ENCODE measurements at places on chromosomes 3 and 15.

DNA sequence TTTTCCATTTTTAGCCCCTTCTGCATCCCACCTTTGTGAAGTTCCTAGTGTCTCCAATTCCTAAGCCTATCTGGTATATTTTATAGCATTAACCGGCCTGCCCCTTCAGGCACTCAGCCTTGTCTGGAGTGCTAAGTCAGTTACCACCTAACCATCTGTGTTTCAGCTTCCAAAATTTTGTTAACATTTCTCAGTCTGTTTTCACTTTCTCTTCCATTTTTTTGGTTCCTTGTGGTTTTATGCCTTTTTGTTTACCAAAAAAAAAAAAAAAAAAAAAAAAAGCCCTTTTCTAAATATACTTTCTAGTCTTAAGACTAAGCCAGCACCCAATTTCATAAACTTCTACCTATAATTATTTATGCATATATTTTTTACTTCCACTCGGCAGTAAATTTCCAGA lies 92.4 kb downstream of the CSNK1G1 start:
- DNase-seq: no peak

GRCh38 chr3:113279686-113280085 lies 68.3 kb downstream of the BOC start:
- no peak for DNase-seq

DNA sequence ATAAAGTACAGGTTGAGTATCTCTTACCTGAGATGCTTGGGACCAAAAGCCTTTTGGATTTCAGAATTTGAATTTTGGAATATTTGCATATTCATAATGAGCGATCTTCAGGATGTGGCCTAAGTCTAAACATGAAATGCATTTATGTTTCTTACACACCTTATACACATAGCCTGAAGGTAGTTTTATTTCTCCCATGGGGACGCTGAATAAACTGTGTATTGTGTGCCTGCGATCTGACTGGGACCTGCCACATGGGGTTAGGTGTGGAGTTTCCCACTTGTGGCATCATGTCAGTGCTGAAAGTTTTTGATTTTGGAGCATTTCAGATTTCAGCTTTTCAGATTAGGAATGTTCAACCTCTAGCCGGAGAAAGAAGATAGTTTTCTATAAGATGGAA lies 35.5 kb downstream of the UBE2E2 start:
- DNase-seq: no peak

- DNase-seq: no peak
Measured at GRCh38 chr3:38573111-38573510, 76.4 kb downstream of the SCN5A start.

DNA sequence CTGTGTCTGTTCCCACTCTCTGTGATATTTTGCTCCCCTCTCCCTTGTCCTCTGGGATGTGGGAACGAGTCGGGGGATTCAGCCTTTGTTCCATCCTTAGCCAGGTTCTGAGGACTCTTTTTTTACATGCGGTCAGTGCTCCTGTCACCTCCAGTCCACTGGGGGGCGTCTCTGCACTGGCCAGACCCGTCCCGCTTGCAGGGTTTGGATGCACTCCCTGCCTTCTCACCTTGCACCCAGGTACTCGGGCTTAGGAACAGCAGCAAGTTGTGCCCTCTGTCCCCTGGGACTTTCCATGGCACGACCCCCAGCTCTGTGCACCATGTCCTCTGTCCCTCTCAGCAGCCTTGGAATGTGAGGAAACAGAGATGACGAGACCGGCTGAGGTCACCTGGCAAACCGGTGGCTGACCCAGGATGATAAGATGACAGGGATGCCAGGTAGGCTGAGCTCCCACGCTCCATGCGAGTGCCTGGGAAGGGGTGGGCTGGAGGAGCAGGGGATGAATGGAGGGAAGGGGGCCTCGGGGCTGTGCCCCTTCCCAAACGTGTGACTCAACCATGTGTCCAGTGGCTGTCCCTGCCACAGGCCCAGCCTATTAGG lies 27.3 kb upstream of the FGD5 start:
- peak; percentile 27 for DNase-seq

- DNase-seq: no peak
Measured at GRCh38 chr3:40669176-40669575, 144.4 kb downstream of the ZNF621 start.

All from CD4-positive, alpha-beta T cell treated with Interleukin-4 for 1 hour (primary cell).